ENCODE measurements at places on chromosomes 2 and 18.

DNA sequence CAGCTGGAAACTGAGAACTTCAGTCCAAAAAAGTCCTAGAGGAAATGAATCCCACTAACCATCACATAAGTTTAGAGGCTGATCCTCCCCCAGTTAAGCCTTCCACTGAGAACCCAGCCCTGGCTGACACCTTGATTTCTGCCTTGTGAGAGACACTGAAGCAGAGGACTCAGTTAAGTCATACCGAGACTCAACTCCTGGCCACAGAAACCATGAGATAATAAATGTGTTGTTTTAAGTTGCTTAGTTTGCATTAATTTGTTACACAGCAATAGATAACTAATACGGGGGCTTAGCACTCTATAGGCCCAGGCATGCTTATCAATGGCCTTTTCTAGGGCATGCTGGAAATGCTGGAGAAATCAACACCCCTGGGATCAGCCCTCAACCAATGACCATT, 3.4 kb upstream of the ADD2 start:
- DNase-seq: no peak

- no peak for DNase-seq
These were observed 164.8 kb downstream of the MYCN start for GRCh38 chr2:16104949-16105668.

DNA sequence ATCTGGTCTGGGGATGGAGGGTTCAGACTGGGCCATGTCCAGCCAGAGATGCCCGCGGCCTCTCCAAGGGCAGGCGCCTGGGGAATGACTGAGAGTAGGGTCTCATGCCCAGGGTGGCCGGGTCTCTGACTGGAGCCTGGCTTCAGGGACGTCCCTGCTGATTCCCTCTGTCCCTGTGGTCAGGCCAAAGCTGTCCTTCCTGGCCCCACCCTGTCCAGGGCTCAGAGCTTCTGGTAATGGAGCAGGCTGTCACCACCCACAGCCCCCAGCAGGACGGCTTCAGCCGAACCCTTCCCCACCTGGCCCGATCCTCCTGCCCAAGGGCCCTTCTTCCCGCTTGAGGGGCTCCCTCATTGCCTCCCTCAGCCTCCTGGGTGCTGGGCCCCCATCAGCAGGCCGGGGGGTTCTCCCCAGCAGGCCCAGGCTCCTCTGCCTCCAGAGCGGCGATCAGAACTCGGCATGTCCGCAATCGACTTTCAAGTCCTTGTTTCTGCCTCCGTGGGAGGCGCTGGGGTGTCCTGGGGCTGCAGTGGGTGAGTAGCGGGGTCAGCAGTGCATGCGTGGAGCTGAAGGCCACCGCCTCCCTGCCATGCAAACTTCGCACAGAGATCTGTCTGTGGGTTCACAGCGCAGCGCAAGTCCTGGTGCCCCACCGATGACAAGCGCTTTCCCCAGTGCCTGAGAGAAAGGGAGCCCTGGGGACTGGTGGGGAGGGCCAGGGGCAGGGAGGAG, 18.3 kb downstream of the RAMP1 start:
- DNase-seq: no peak

DNA sequence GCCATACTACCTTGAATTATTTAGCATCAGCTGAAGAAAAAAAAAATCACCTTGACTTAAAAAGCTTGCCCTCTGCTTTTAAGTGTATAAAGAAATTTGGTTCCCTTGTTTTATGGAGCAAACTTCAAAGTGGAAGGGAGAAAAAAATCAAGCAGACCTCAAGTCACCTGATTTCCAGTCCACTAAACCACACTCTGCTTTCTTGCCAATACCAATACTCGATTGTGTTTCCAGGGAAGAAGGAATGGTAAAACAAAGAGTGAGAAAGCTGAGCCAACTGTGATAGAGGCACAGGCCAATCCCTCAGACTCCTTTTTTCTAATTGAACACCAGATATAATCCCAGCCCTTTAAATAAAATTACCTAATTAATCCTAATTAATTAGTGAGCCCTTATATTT, 587.3 kb downstream of the ARHGAP15 start:
- no peak for DNase-seq

DNA sequence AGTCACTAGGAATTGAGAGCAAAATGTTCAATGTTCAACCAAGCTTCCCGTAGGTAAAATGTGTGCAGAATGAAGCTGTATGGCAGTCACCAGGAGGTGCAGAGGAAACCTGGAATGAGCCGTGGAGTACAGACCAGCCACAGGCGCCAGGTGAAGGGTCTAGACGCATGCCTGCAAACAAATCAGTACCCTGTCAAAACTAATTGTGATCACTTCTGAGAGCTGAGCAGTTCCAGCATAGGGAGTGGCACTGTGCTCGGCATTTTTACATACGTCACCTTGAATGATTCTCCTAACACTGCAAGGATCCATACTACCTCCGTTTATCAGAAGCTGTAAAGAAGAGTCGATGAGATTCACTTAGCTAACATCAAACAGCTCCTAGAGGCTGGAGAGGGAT, 346.1 kb upstream of the ID2 start:
- DNase-seq: no peak

DNA sequence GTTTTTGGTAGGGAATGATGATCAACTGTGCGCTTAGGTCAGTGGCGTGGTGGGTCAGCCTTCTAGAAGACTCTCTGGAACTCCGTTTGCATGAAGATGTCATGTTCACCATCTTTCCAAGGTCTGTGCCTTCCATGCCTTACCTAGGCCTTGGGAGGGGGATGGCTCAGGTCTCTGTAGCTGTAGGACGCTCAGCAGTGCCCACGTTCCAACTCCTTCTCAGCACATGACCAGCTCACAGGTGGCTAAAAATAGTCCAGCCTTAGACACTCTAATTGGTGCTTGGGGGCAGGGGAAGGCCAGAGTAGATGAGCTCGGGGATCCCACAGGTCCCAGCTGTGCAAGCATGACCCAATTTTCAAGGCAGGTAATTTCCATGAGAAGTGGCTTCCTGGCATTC, 42.3 kb upstream of the TEX51 start:
- DNase-seq: peak; percentile 11

GRCh38 chr2:41940060-41940744, 107.6 kb upstream of the PKDCC start:
- no peak for DNase-seq

DNA sequence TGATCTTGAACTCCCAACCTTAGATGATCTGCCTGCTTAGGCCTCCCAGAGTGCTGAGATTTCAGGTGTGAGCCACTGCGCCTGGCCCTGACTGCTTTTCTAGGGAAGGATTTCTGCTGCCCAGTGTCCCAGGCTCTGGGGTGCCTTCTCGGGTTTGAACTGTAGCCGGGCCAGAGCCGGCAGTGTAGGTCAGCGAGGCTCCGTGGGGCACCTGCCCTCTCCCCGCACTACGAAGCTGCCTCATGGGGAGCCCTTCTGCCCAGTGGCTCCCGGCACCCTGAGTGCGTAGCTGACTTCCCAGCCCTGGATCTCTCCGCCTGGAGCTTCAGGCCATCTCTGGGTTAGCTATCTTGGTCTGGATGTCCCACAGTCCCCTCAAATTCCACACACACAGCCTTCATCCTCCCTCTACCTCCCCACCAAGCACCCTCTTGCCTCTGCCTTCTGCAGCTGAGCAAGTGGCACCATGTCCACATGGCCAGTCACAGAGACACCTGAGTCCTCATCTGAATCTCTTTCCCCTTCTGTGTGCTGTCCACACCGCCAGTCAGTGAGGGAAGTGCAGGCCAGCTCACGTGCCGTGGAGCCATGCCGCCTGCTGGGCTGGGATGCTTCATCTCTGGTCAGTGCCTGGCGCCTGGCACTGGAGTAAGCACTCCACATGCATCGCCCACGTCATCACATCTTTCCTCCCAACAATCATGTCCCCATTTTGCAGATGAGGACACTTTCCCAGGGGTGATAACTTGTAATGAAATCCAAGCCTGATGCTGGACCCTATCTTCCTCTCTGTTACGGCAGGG, 69.2 kb downstream of the EDAR start:
- no peak for DNase-seq

DNA sequence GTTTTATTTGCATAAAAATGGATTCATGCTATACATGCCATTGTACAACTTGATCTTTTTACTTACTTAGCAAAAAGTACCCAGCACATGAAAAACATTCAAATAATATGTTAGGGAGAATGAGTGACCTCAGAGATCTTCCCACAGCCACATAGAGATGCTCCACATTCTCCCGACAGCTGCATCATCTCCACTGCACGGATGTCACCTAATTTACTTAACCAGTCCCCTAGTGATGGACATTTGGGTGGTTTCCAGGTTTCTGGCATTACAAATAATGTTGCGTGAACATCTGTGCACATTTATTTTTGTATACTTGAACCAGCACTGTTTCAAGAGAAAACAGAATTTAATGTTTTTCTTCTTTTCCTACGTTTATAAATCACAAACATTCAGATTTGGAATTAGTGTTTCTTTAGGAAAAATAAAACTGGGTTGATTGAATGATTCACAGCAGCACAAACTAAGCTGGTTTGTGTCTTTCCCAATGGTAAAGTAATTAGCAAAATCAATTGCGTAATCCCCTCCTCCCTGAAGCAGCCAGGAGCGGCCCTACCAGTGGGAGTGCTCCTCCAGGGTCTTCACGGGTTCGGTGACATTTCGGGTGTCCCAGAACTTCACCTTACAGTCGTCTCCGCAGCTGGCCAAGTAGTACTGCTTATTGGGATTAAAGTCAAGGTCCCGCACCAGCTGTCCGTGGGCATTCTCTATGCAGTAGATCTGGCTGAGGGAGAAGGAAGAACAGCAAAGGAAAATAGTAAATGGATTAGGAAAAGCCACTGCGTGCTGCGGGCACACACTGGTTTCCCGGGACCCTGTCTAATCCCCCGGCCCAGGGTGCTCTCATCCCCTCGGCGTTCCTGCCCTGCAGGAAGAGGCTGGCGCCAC, 183.9 kb downstream of the EIPR1 start:
- no peak for DNase-seq
